ENCODE measurements at places on chromosomes 3 and 15.

GRCh38 chr3:19866751-19867347 is 67.2 kb downstream of the EFHB start:
- DNase-seq: peak; percentile 73

DNA sequence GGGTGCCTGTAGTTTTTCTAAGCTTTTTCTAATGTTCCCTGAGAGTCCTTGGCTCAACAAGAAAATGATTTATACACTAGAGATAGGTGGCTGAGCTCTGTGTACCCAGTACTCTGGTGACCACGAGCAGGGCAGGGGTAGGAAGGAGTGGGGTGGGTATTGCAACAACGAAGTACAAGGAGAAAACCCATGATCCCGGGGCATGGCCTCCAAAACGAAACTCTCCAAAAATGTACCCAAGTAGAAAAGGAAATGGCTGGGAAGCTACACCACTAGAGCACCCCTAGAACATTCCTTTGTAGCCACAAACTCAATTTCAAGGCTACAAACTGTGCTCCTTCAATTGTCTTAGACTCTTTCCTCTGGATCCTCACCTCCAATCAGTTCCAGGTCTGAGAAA is 138.9 kb downstream of the DUT start:
- DNase-seq: no peak

GRCh38 chr15:99100245-99101173 is 4.4 kb upstream of the SYNM start:
- peak; percentile 81 for DNase-seq

GRCh38 chr3:29333576-29333975 is 52.7 kb downstream of the RBMS3 start:
- DNase-seq: no peak

- DNase-seq: no peak
These were observed 114.6 kb downstream of the CYP19A1 start for GRCh38 chr15:51223771-51224229.

- DNase-seq: no peak
These were observed 50.3 kb downstream of the MED12L start for GRCh38 chr3:151135541-151136337.

Data from ELF-1 (cell line).